Activated CD4-positive, alpha-beta T cell treated with anti-CD3 and anti-CD28 coated beads, Interleukin-2, amount 10 ng/mL, durations not matched to agents 24 days and 14 days (primary cell): ENCODE measurements at places on chromosomes 11 and 22. TPM values are rescaled to one million over a fixed set of nuclear protein-coding genes. Genes with fewer than 3 reads are reported as not detected.

GRCh38 chr11:69003866-69004367 lies 9.1 kb downstream of the MRGPRF start:
- no peaks in the 10 kb centered on the region for H3K4me1 ChIP-seq
- no peak overlapping the region for H3K27ac ChIP-seq
- no peak for DNase-seq
- no peak overlapping the region for H3K4me3 ChIP-seq
- no peaks in the 10 kb centered on the region for H3K36me3 ChIP-seq
- H3K27me3 ChIP-seq = peaks cover 1% of the 10 kb centered on the region

UPK3A gene
- not detected in 2 replicates for total RNA-seq

GRCh38 chr11:2581931-2582350 lies 117.9 kb downstream of the KCNQ1OT1 start:
- no peaks in the 10 kb centered on the region for H3K27me3 ChIP-seq
- no peak overlapping the region for H3K4me3 ChIP-seq
- no peak overlapping the region for H3K27ac ChIP-seq
- no peak for DNase-seq

DNA sequence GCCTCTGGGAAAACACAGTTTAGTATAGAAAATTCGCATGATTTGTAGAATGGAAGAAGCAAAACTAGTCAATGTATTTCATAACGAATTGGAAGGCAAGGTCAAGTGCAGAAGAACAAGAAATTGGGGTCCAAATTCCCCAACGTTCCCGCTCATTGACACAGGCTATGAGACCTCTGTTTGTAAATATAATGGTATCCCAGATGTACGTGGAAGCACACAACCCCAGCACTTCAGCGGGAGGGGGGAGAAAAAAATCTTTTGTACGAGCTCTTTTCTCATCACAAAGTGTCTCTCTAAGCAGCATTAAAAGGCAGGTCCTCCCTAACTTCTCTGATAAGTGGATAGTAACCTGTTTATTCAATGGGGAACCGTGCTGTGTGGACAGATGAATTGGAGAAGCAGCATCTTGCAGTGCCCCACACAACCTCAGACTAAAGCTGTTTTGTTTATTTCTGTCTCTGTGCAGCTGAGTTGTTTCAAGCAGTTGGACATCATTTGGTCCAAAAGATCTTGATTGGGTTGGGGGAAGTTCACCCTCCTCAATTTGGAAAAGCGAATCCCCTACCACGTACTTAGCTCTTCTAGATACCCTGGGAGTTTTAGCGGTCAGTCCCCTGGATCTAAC lies 1.1 kb upstream of the GAB2 start:
- H3K36me3 ChIP-seq = peaks cover 9% of the 10 kb centered on the region
- peak overlapping the region; percentile 84 for H3K4me3 ChIP-seq
- no peak for DNase-seq
- peak overlapping the region; percentile 85 for H3K27ac ChIP-seq

DNA sequence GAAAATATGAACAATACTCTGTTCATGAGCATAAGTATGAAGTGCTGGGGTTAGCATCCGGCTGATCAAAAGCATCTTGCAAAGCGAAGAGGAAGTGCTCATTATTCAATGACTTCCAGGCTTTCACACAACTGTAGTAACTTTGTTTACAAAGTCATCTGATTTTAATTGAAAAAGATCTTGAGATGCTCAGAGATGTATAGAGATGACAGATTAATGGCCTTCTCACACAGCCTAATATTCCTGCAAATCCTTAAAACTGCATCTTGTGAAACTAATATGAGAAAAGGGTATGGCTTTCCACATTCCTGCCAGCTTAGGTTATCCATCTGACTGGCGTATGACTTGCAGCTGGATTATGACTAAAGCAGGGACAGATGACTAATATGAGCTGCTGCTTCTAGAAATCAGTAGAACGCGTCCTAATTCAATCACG lies 125.4 kb downstream of the CASP12 start:
- DNase-seq = no peak
- peaks cover 14% of the 10 kb centered on the region for H3K4me1 ChIP-seq
- H3K36me3 ChIP-seq = peaks cover 4% of the 10 kb centered on the region
- H3K27me3 ChIP-seq = no peaks in the 10 kb centered on the region
- H3K27ac ChIP-seq = no peak overlapping the region
- no peak overlapping the region for H3K4me3 ChIP-seq

- no peaks in the 10 kb centered on the region for H3K36me3 ChIP-seq
- H3K4me1 ChIP-seq = no peaks in the 10 kb centered on the region
- H3K4me3 ChIP-seq = no peak overlapping the region
- no peaks in the 10 kb centered on the region for H3K27me3 ChIP-seq
Measured at GRCh38 chr11:57134284-57134683, 47.5 kb upstream of the LRRC55 start.

NAV2 gene
- total RNA-seq = 0.28 TPM in 1 of 2 replicates, not detected in the other

CNTF gene
- 3.4 and 3.9 TPM in 2 replicates for total RNA-seq

DNA sequence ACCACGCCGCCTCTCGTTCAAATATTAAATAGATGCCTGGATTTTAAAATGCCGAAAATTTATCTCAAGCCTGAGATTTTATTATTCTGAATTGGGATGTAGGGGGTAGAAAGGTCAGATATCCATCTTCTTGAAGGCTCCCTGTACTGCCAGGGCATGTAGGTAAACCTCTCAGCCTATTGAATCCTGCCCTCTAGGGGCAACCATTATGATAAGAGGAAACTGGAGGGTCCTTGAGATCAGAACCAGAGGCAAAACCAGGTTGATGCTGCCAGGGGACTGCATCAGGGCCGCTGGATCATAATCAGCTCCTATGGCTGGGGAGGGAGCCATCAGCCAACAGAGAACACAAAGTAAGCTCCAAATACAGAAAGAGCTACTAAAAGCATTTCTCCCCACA lies 92.4 kb downstream of the KCNC1 start:
- no peak for DNase-seq
- H3K4me1 ChIP-seq = no peaks in the 10 kb centered on the region
- H3K27me3 ChIP-seq = no peaks in the 10 kb centered on the region

KCNJ11 gene
- 0.85 and 1.1 TPM in 2 replicates for total RNA-seq

DNA sequence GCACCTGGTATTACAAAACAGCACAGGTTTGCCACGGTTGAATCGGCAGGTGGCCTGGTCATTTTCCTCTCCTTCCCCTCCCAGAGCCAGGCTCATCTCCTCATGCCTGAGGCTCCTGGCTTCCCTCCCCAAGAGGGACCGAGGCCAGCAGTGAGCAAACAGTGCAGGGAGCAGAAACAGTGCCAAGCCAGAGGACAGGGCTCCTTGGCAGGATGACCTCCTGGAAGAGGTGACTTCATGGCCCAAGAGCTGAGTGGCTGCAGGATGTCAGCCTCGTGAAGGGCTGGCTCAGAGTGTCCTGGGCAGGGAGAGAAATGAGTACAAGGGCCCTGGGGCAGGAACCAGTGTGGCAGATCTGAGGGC lies 22.8 kb upstream of the PPFIA1 start:
- no peak overlapping the region for H3K4me3 ChIP-seq
- H3K4me1 ChIP-seq = no peaks in the 10 kb centered on the region
- no peaks in the 10 kb centered on the region for H3K36me3 ChIP-seq
- H3K27me3 ChIP-seq = no peaks in the 10 kb centered on the region
- H3K27ac ChIP-seq = no peak overlapping the region

DNA sequence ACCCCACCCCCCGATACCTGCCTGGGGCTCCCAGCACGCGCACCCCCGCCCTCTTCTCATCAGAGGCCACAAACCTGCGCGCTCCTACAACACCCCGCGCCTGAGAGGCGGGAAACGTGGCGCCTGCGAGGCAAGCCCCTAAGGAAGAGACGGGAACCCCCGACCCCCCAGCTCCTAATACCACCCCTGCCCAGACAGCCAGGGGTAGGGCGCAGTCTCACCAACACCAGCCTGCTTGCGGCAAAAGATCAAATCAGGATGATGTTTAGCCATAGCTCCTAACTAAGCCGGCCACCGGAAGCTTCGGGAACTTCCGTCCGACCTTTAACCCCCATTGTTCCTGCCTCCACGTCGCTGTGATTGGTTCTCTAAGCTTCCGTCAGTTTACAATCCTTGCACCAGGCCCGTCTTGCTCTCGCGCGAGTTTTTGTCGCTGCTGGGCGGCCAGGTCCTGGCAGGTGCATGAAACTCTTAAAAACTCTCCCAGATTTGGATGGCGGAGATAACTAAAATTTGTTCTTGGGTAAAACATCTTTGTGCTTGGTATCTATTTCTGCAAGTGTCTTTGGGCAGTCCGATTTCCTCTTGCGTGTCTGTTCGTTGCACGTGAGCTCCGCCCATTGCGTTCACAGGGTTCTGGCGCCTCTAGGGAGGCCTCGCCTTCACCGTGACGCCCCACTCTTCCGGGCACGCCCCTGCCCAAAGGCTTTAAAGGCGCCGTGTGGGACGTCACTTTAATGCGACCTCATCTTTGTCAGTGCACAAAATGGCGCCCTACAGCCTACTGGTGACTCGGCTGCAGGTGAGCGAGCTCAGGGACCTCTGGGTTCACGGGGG lies at the start of the genes ACO2 and PHF5A:
Gene ACO2, plus strand, starts transcription at position 737 of the 837 bp plus-strand sequence. Its CDS starts 30 bp downstream, at position 767.
Gene PHF5A, minus strand, starts transcription at position 312 of the 837 bp plus-strand sequence. Its CDS starts 39 bp downstream, at position 273.
- H3K36me3 ChIP-seq = peaks cover 38% of the 10 kb centered on the region
- H3K27me3 ChIP-seq = no peaks in the 10 kb centered on the region
- H3K27ac ChIP-seq = peak within 1 kb of the TSS; percentile 97
- H3K4me3 ChIP-seq = peak within 1 kb of the TSS; percentile 86

- no peaks in the 10 kb centered on the region for H3K4me1 ChIP-seq
- no peak for DNase-seq
- H3K4me3 ChIP-seq = no peak overlapping the region
- no peaks in the 10 kb centered on the region for H3K27me3 ChIP-seq
- no peak overlapping the region for H3K27ac ChIP-seq
Measured at GRCh38 chr11:68148071-68148805, 27.1 kb upstream of the CHKA start.

DNA sequence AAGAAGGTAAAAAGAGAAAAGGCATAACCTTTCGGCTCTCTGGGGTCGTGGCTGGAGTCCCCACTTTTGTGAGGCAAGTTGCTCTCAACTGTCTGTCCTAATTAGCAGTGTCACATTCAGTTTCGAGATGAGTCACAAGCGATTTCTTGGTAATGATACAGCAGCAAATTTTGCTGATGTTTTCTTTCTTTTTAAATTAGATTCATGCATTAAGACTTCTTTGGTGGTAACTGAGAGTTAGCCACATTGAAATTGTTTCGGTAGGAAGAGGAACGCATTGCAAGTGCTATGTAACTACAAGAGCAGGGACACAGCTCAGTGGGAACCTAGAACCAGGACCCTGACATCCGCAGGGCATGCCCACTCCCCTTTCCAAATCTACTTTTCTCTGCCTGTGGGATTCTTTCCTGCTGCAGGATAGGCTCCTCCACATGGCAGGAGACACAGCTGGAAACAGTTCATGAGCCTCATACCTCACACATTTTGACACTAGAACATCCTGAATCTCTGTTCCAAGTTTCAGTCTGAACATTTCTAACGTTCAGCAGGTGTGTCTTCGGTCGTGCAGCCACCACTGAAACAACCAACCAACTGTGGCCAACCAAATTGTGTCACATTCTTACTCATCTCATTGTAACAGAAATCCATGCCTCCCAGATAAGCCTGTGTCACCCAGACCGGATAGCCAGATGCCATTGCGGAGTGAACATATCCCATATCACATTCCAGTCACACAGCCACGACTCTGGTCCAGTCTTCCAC lies 987.6 kb downstream of the NTM start:
- H3K27ac ChIP-seq = no peak overlapping the region
- no peak overlapping the region for H3K4me3 ChIP-seq
- peak; percentile 59 for DNase-seq
- no peaks in the 10 kb centered on the region for H3K36me3 ChIP-seq
- peaks cover 2% of the 10 kb centered on the region for H3K4me1 ChIP-seq

DNA sequence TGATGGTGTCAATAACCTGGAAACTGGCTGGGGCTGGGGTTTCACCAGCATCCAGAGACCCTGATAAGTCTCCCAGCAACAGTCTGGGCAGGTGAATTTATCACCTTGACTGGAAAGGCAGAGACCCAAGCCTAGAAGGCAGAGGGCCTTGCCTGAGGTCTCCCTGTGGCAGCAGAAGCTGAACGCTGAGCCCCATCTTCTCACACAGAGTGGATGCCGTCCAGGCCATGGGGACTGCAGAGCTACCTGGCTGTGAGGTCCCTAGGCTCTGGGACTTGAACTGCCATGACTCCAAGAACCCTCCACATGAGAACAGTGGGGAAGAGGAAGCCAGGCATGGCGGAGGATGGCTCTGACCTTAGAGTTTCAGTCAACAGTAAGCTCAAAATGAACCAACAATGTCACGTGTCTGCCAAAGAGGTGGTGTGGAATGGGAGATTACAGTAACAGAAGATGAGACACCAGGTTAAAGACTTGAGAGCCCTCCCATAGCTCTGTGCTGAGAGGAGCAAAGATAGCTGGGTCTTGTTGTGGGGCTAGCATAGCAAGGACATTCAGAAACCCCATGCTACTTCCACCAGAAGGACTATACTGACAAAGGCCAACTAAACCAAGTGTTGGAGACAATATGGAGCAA lies 79.1 kb upstream of the LINC01488 start:
- DNase-seq = no peak
- H3K27ac ChIP-seq = no peak overlapping the region
- H3K36me3 ChIP-seq = no peaks in the 10 kb centered on the region
- H3K27me3 ChIP-seq = peaks cover 10% of the 10 kb centered on the region

DNA sequence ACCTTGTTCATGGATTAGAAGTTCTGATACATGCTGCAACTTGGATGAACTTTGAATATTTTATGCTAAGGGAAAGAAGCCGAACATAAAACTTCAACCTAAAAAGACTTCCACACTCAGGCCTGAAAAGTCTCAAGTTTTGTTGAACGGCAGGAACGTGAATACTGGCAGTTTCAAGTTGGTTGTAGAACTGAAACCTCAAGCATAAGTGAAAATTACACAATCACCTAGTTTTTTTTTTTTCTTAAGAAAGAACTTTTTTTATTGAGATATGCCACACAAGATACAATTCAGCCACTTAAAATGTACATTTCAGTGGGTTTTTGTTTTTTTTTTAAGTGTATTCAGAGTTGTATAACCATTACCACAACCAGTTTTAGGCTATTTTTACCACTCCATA lies 50.8 kb upstream of the ADORA2A start:
- no peaks in the 10 kb centered on the region for H3K27me3 ChIP-seq
- H3K4me1 ChIP-seq = peaks cover 24% of the 10 kb centered on the region
- H3K27ac ChIP-seq = no peak overlapping the region
- no peak overlapping the region for H3K4me3 ChIP-seq
- DNase-seq = no peak

DNA sequence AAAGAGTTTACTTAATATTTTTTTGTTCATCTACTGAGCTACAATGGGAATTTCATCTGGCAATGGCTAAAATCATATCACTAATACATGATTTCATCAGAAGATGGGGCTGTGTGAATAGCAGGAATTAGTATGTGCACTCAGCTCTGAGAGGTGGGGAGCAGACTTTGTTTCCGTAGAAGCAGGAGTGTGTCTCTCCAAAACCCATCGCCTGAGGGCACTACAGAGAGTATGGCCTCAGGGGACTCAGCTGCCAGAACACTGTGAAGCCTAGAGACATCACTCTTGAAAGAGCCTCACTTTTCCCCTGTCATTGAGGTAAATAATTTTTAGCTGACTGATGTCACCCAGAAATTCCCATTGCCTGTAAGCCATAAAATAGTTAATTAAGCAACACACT lies 261.4 kb upstream of the ISX start:
- no peak for DNase-seq
- H3K27me3 ChIP-seq = no peaks in the 10 kb centered on the region
- no peaks in the 10 kb centered on the region for H3K4me1 ChIP-seq
- H3K27ac ChIP-seq = no peak overlapping the region
